Osteoblast (primary cell): ENCODE measurements at places on chromosomes 6 and 20.

DNA sequence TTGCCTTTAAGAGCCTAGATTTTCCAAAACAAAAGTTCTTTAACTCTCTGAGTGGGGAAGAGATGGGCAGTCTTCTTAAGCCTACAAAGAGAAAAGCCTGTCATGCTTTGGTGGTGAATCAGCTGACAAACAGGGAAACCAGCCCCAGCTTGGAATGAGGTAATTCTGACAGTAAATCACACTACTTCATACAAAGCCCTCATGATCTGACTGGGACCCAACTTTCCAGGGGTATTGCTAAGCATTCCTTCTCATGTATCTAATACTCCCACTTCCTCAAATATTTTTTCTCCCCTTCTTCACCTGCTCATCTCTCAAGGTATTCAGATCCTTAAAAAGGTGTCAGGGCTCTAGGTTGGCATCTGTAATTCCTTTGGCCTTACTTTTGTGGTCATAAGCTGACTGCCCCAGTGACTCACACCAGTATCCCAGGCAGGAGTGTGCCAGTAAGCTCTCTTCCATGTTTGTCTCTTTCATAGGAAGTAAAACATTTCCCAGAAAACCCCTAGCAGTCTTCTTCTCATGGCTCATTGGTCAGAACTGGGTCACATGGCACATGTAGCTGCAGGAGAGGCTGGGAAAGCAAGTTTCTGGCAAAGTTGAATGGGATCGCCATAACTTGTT is 15.0 kb upstream of the TBC1D22B start:
- H3K36me3 ChIP-seq, result no peaks in the 10 kb centered on the region
- peak; percentile 67 for DNase-seq
- H3K4me1 ChIP-seq, result peaks cover 82% of the 10 kb centered on the region
- no peaks in the 10 kb centered on the region for H3K27me3 ChIP-seq

GRCh38 chr6:135030532-135031178 is 24.0 kb downstream of the HBS1L start:
- DNase-seq, result no peak
- no peak overlapping the region for H3K4me3 ChIP-seq
- no peak overlapping the region for H3K27ac ChIP-seq
- no peaks in the 10 kb centered on the region for H3K27me3 ChIP-seq

DNA sequence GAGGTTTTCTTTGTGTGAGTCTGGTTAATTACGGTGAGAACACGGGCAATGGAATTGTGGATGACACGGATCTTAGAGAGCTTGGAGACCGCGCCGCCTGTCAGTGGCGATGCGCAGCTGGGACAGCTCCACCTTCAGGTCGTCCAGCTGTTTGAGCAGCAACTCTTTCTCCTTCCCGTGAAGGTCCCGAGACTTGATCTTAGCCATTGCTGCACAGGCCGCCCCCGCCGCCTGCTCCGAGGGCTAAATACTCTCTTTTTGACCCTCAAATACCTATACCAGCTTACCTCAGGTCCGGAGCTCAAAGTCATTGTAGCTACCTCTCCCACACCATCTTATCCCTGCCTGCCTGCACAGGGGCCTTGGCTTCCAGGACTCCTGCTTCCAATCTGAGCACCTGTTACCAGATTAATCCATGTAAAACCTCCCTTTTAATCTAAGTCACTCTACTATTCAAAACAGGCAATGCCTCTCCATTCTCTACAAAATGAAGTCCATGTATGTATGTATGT is 100.2 kb downstream of the PREP start:
- H3K4me3 ChIP-seq, result no peak overlapping the region
- DNase-seq, result no peak
- no peaks in the 10 kb centered on the region for H3K27me3 ChIP-seq
- no peaks in the 10 kb centered on the region for H3K4me1 ChIP-seq

DNA sequence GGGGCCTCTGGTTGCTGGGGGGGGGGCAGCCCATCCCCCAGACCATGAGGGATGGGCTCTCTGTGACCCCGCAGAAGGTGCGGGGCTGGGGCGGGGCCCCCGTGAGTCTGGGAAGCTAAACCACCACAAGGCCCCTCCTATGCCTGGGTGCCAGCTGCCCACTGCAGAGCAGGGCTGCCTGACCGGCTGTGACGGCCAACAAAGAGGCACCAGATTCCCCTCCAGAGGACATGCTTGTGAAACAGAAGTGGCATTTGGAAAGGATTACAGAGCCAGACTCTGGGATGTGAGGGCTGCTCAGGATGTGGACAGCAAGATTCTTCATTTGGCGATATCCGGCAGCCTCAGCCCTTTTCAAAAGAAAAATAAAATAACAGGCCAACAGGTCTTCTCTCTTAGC is 16.5 kb upstream of the NTSR1 start:
- no peaks in the 10 kb centered on the region for H3K4me1 ChIP-seq
- H3K36me3 ChIP-seq, result no peaks in the 10 kb centered on the region
- no peak overlapping the region for H3K27ac ChIP-seq
- H3K4me3 ChIP-seq, result no peak overlapping the region
- peaks cover 20% of the 10 kb centered on the region for H3K27me3 ChIP-seq
- DNase-seq, result no peak

GRCh38 chr6:147936703-147937470 is 405.8 kb upstream of the SASH1 start:
- H3K27ac ChIP-seq, result no peak overlapping the region
- H3K27me3 ChIP-seq, result no peaks in the 10 kb centered on the region
- H3K36me3 ChIP-seq, result no peaks in the 10 kb centered on the region

DNA sequence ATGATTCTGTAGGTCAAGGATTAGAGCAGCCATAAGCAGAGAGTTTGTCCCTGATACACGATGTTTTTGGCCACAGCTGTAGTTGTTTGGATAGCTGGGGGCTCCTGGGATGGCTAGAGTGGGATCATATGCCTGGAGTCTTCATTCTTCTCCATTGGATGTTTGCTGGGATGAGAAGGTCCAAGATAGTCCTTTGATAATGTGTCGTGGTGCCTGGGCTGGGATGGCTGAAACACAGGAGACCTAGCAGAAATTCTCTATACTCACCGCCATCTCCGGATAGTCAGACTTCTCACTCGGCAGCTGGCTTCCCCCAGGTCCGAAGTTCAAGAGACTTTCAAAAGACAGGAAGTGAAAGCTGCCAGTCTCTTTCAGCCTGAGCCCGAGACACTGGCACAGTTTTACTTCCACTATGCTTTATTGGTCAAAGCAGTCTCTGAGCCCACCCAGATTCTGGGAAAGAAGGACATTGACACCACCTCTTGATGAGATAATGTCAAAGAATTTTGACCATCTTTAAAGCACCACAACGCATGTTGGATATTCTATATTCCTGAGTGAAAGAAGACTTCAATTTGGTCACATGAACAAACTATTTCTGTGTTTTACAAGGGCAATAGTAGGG is 16.0 kb downstream of the MARCKS start:
- peak overlapping the region; percentile 69 for H3K4me3 ChIP-seq
- peak overlapping the region; percentile 36 for H3K27ac ChIP-seq
- peaks cover 12% of the 10 kb centered on the region for H3K4me1 ChIP-seq
- no peaks in the 10 kb centered on the region for H3K27me3 ChIP-seq

- H3K27me3 ChIP-seq, result no peaks in the 10 kb centered on the region
- no peak overlapping the region for H3K27ac ChIP-seq
- DNase-seq, result no peak
These were observed 581.9 kb downstream of the HTR1B start for GRCh38 chr6:76881414-76881813.

- H3K4me1 ChIP-seq, result no peaks in the 10 kb centered on the region
- H3K27ac ChIP-seq, result no peak overlapping the region
- DNase-seq, result no peak
- no peaks in the 10 kb centered on the region for H3K36me3 ChIP-seq
These were observed 269.9 kb downstream of the BCKDHB start for GRCh38 chr6:80376411-80376810.

DNA sequence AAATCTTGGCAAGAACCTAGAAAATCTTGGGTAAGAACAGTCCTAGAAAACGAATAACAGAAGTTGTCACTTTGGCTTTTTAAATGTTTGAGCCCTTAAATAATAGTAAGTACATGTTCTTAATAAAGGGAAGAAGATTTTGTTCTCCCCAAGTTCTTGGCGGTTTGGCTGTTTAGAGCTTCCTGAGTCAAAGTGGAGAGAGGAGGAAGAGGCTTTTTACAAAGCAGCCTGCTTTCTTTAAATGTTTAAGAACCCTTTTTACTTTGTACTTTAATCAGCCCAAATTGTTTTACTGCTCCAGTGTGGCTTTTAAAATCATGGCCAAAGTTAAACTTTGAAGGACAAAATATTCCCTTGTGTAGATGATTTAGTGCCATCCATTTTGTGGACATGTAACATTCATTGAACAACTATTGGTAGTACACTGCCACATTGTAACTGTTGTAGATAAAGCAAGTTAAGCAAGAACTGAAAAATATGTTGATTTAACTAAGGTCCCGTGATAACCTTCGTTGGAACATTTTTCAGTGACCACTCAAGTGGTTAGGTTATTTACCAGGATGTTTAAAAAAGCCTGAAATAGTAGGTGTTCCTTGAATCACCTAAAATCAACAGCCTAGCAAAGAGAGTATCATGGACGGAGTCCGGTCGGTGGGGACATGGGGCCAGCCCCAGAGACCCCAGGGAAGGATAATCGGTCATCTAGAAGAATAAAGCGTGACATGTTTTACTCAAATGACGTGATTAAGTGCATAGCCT is 2.4 kb downstream of the AMD1 start:
- H3K4me3 ChIP-seq, result peak overlapping the region; percentile 90
- peak overlapping the region; percentile 93 for H3K27ac ChIP-seq
- H3K4me1 ChIP-seq, result peaks cover 43% of the 10 kb centered on the region

GRCh38 chr20:9270831-9271230 is 201.9 kb downstream of the PLCB4 start:
- H3K27me3 ChIP-seq, result no peaks in the 10 kb centered on the region
- H3K27ac ChIP-seq, result peak overlapping the region; percentile 41
- H3K36me3 ChIP-seq, result no peaks in the 10 kb centered on the region
- H3K4me1 ChIP-seq, result peaks cover 24% of the 10 kb centered on the region
- no peak for DNase-seq
- H3K4me3 ChIP-seq, result no peak overlapping the region

GRCh38 chr6:132952986-132953385 is 138.6 kb downstream of the RPS12 start:
- no peaks in the 10 kb centered on the region for H3K4me1 ChIP-seq
- no peaks in the 10 kb centered on the region for H3K36me3 ChIP-seq
- peaks cover 62% of the 10 kb centered on the region for H3K27me3 ChIP-seq
- no peak overlapping the region for H3K27ac ChIP-seq

DNA sequence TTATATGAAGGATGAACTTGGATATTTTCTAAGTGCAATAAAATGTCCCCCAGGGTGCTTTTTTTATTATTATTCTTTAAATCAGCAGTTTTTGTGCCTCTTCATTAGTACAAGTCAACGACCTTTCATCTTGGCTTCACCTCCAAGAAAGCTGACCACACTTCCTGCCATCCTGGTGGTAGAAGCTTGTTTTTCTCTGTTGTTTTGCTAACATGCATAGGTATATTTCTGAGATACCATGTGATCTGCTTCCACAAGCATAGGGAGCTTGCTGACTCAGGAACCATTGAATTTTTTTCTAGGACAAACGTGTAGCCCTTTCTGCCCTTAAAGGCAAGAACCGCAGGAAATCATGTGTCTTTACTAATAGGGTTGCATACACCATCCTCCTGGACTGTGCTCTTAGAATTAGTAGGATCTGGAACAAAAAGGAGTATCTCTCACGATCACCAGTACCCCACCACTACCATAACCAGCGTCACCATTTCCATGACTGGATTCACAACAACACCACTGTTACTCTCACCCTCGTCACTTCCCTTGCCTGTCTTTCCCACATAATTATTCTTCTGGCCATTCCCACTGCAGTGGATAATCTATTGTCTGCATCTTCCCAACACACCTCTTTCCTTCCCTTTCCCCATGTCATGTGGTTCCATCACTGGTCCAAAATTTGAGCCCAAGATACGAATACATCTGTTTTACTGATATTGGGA is 207.1 kb downstream of the MAFB start:
- no peaks in the 10 kb centered on the region for H3K27me3 ChIP-seq
- H3K27ac ChIP-seq, result no peak overlapping the region

DNA sequence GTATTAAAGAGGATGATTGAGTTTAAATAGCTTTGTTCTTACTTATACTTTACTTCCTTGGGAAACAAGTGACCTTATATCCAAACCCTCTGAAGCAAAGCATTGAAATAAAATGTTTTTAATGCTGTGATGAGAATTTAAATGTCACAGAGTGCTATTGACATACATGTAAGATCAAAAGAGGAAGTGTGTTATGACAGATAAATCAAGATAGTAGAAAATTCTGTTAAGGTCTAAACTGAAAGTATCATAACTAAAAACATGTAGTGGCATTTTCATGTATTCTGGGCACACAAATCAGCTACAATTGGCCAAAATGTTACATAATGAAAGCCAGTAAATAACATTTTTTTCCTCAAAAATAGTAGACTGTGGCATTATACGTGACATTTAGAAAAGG is 318.0 kb downstream of the GRIK2 start:
- no peaks in the 10 kb centered on the region for H3K27me3 ChIP-seq
- no peaks in the 10 kb centered on the region for H3K36me3 ChIP-seq
- H3K4me3 ChIP-seq, result no peak overlapping the region
- no peak for DNase-seq

- no peak overlapping the region for H3K27ac ChIP-seq
- peaks cover 2% of the 10 kb centered on the region for H3K27me3 ChIP-seq
- no peak for DNase-seq
- H3K4me3 ChIP-seq, result no peak overlapping the region
- H3K4me1 ChIP-seq, result no peaks in the 10 kb centered on the region
These were observed 92.3 kb upstream of the SALL4 start for GRCh38 chr20:51894619-51895018.

- no peaks in the 10 kb centered on the region for H3K36me3 ChIP-seq
- no peaks in the 10 kb centered on the region for H3K4me1 ChIP-seq
- no peaks in the 10 kb centered on the region for H3K27me3 ChIP-seq
These were observed 50.0 kb downstream of the DCDC2 start for GRCh38 chr6:24307881-24308280.

- no peak for DNase-seq
- peaks cover under 1% of the 10 kb centered on the region for H3K4me1 ChIP-seq
- H3K4me3 ChIP-seq, result no peak overlapping the region
- no peaks in the 10 kb centered on the region for H3K36me3 ChIP-seq
- no peaks in the 10 kb centered on the region for H3K27me3 ChIP-seq
These were observed 407.1 kb downstream of the GRIK2 start for GRCh38 chr6:101800598-101800997.

- H3K4me1 ChIP-seq, result peaks cover 21% of the 10 kb centered on the region
- peaks cover 15% of the 10 kb centered on the region for H3K36me3 ChIP-seq
- peak overlapping the region; percentile 87 for H3K4me3 ChIP-seq
These were observed 1.6 kb upstream of the SYNCRIP start for GRCh38 chr6:85644279-85644762.

DNA sequence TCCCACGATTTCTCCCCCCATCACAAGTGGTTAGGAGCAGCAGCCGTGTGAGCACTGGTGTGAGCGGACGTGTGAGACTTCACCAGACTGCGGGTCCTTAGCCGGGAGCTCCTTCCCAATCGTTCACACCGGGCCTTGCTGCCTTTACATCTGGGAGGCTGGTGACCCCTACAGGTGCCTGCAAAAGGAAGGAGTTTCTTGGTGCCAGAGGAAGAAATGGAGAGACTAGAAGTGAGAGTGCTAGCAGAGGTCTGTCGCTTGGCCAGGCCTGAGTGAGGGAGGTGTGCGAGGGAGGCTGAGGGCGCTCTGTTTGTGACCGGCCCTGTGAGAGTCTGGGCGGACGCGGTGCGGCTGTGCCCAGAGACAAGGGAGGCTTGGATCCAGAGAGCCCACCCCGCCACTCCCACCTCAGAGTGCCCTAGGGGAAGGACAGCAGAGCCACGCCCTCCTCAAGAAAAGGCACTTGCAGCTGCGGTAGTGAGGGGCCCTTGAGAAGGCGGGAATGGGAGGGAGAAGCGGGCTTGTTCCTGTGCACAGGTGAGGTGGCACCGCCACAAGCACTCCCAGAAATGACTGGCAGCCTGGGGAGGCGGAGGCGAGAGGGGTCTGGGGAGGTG is 10.0 kb upstream of the ARMC2 start:
- H3K27me3 ChIP-seq, result no peaks in the 10 kb centered on the region
- H3K4me3 ChIP-seq, result no peak overlapping the region
- no peaks in the 10 kb centered on the region for H3K36me3 ChIP-seq
